Breast epithelium (tissue), 4 donors: ENCODE measurements at places on chromosomes 6 and 20. TPM values are rescaled to one million over a fixed set of nuclear protein-coding genes. Genes with fewer than 3 reads are reported as not detected.

GRCh38 chr6:73050706-73051105 is 174.6 kb downstream of the KHDC1L start:
- DNase-seq = no peak

DNA sequence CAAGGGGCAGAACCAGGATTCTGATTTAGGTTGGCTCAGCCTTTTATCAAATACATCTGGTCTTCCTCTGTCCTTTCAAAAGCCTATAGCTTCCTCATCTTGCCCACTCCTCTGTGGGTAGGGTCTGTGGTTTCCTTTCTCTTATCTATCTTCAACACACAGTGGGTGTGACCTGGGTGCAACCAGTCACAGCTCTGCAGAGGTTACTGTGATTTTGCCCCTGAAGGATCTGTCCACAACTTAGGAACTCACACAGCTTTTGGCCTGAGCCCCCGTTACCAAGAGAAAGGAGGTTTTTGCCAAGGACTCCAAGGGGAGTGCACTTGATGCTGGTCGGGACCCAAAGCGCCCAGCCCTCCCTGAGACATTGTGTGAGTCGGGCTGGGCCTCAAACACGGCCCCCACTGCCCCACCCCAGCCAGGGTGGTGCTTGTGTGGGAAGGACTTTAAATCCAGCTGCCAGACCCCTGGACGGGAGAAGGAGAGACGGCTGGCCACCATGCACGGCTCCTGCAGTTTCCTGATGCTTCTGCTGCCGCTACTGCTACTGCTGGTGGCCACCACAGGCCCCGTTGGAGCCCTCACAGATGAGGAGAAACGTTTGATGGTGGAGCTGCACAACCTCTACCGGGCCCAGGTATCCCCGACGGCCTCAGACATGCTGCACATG is at the start of gene PI16:
PI16 (plus strand) TSS at position 477 of the 670 bp plus-strand sequence; CDS start at position 500, 23 bp downstream.
- DNase-seq = no peak

DNA sequence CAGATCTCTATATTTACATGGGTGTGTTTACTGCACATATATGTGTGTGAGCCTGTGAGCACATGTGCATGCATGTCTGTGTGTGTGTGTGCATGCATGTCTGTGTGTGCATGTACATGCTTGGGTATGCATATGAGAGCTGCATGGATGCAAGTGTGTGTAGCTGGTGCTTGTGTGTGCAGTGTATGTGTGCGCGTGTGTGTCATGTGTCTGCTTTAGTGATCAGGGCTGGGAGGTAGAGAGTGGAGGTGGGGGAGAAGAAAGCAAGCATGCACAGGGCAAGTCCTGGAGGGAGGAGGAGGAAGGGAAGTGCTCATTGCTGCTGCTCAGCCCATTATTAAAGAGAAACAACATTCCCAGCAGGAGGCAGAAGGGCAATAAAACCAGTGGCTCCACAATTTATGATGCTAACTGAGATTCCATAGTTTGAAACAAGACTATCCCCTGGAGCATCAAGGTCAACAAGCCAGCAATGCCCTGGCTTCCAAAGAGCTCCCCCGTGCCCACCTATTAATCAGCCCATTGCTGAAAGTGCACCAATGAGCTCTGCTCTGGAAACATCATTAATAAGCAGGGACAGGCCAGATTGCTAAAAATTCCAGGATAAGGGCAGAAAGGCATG is 414.0 kb downstream of the MAFB start:
- no peak for DNase-seq

GRCh38 chr6:1153696-1154245 is 158.1 kb upstream of the FOXQ1 start:
- no peak for DNase-seq

GRCh38 chr6:111759331-111759835 is 113.9 kb downstream of the FYN start:
- no peak for DNase-seq

CCDC170 gene
- total RNA-seq = 9.4 TPM

DNA sequence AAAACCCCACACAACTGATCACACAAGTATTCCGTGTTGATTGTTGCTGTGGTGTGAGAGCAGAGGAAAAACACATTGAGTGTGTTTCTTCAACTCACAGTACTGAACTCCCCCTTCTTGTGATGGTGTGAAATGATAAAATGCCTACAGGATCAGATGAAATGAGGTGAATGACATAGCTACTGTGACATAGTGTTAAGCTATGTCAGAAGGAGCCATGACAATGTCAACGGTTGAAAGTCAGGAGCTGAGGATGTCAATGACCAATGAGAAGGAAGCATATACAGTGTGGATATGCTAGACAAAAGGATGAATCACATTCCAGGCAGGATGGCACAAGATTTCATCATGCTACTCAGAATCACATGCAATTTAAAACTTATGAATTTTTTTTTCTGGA is 38.8 kb downstream of the WASF1 start:
- DNase-seq = no peak

- DNase-seq = no peak
Measured at GRCh38 chr6:13493147-13493546, 5.7 kb upstream of the GFOD1 start.

DNA sequence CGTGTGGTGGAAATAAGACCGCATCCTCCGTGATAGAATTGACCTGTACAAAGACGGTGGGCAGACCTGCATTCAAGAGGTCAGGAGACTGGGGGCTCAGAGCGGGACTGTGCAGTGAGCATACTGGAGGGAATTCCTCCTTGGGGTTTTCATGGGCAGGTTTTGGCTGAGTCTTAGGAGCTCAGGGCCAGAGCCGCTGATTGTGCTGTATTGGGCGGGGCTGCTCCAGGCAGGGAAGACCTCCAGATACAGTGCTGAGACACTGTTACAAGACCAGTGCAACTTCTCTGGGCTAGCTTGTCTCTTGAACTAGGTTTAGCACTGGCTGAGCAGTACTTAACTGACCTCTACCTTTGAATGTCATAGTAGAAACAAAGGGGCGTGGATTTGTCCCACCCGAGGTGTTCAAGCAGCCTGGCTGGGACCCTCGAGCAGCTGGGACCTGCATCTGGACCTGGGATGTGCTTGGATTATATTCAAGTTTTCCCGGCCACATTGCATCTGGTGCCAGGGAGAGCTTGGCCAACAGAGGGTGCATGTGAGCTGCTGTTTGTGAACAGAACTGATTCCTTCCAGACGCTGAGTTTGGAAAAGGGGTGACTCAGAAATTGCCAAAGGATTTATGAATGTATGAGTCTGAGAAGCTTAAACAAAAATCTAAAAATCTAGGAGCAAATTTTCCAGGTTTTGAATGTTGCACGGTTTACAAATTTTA is 33.4 kb upstream of the SLC22A1 start:
- no peak for DNase-seq

DNA sequence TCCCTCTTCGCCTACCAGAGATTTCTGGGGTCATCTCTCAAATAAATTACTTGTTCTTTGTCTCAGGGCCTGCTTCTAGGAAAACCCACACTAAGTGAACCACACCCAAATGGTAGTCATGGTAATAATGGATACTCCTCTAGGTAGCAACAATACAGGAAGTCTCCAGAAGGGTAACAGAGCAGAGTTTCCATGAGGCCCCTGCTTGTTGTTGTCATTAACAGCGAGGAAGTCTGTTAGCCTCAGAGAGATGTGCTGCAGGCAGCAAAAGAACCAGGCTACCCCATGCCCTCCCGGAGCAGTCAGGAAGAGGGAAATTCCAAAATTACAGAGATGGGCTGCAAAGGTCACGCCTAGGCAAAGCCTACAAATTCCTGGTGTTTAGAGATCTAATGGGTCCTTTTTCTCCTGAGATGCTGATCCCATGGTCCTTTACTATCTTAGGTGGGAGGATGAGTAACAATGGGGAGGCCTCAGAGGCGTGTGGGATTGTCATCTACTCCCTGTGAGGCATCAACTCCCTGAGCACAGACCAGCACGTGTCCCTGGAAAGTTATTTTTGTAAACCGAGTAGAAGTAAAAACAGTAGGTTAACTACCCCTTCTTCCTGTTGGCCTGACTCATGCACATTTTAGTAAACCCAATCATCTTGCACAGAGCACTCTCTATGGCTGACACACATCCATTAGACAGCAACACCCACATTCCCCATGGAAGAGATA is 10.1 kb downstream of the ISM1 start:
- DNase-seq = no peak

METTL24 gene
- total RNA-seq = 3.4 TPM

PPP1R3G gene
- total RNA-seq = 3.2 TPM

DNA sequence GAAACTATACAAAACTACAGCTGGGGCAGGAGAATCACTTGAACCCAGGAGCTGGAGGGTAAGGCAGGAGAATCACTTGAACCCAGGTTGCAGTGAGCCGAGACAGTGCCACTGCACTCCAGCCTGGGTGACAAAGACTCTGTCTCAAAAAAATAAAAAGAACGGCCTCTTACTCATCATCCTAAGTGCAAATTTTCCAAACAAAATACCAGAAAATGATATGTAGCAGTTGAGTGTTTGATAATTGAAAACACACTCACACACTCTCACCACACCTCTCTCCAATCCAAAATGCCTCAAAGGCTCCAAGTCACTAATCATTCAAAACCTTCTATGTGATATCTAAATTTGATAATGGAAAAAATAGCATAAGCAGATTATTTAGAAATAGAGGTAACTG is 198.6 kb upstream of the SHLD1 start:
- no peak for DNase-seq

ADGRF1 gene
- 3.5 TPM for total RNA-seq

DNA sequence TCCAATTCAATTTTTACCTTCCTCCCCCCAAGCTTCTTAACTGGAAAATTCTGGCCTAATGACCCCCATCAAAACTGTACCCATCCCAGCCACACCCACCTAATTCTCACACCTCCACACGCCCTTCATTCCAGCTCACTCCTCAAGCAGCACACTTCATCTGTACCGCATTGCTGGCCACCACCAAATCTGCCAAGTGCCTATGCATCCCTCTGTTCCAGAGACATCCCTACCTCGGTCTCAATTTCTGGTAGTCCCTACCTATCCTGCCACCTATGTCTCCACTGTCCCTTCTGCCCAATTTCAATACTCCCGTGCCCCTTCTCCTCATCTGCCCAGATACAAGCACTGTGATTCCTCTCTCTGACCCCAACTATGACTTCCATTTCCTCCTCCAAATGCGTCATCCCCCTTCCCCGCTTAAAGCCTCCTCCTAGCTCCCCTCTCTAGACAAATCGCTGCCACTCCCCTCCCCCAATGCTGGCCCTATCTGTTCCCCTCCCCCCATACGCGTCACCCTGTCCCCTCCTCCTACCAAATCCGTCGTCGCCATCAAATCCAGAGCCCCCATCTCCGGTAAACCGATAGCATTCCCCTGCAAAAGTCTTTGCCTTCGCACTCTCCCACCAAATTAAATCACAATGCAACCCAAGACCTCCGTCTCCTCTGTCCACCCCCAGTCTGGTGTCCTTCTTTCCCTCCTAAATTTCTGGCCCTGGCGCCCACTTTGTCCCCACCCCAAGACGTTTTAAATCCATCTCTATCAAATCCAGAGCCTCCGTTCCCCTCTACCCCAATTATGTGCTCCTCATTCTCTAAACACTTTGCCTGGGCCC is 1.2 kb downstream of the MTCH1 start:
- no peak for DNase-seq

BACH2 gene
- total RNA-seq = 6.2 TPM

- peak; percentile 93 for DNase-seq
Measured at GRCh38 chr20:41005361-41005729, 23.3 kb upstream of the TOP1 start.

SLA2 gene
- 0.64 TPM for total RNA-seq

- DNase-seq = no peak
Measured at GRCh38 chr6:25042984-25043725, 107.4 kb upstream of the RIPOR2 start.

DNA sequence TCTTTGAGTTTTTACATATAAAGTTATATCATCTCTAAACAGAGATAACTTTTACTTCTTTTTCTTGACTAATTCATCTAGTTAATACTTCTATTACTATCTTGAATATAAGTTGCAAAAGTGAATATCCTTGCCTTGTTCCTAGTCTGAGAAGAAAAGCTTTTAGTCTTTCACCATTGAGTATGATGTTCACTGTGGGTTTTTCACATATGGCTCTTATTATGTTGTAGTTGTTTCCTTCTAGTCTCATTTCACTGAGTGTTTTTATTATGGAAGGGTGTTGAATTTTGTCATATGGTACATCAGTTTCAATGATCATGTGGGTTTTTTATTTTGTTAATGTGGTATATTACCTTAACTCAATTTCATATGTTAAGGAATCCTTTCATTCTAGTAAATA is 488.3 kb downstream of the COL12A1 start:
- no peak for DNase-seq
